Thoracic aorta (tissue), 2 donors: ENCODE measurements at places on chromosomes 16 and 17. TPM values are rescaled to one million over a fixed set of nuclear protein-coding genes. Genes with fewer than 3 reads are reported as not detected.

The MYL4 gene
- total RNA-seq, result not detected

The MYH13 gene
- total RNA-seq, result not detected

The MILR1 gene
- total RNA-seq, result 10.0 TPM

The MMP28 gene
- total RNA-seq, result 18.5 TPM

The SOCS1 gene
- total RNA-seq, result 22.6 TPM

The PYY gene
- not detected for total RNA-seq

The ST6GALNAC2 gene
- 1.8 TPM for total RNA-seq

The CASKIN1 gene
- not detected for total RNA-seq
